ENCODE measurements at places on chromosomes 16 and 17.
A peak's percentile ranks its signal among the peaks of the same experiment; 100 is the strongest.

DNA sequence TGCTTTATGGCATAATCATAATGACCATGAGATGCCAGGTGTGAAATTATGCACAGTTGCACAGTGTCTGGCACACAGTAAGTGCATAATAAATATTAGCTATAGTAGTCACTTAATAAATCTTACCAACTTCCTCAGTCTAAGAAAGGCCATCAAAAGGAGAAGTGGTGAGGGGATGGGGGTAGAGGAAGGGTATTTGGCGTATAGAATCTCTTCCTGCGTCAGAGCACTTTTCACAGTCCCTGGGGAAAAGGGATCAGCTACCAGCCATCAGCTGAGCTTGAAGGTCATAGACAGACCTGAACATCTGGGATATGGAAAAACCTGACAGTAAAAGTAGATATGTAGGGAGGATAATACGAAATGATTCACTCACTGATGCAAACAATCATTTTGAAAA is 5.8 kb downstream of the CRHR1 start:
- DNase-seq, result no peak

GRCh38 chr17:76972046-76972641 is 103.9 kb downstream of the MGAT5B start:
- DNase-seq, result no peak

GRCh38 chr17:59361386-59361785 is 29.9 kb downstream of the YPEL2 start:
- DNase-seq, result peak; percentile 25

DNA sequence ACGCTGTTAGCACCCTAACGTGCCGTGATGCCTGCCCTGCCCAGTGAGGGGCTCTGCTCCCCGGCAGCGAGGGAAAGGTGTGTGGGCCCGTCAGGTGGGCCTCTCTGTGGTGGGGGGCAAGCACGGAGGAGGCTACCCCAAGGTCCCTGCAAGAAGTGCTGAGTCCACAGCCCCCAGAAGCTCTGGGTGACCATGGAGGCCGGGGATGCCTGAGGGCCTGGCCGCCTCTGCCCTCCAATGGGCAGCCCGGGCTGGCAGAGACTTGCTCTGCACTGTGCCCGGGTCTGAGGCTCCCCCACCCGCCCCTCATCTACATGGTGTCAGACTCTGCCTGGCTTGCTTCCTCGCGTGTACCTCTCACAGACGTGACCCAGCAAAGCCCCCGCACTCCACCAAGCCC is 12.2 kb downstream of the SLC38A10 start:
- DNase-seq, result no peak

DNA sequence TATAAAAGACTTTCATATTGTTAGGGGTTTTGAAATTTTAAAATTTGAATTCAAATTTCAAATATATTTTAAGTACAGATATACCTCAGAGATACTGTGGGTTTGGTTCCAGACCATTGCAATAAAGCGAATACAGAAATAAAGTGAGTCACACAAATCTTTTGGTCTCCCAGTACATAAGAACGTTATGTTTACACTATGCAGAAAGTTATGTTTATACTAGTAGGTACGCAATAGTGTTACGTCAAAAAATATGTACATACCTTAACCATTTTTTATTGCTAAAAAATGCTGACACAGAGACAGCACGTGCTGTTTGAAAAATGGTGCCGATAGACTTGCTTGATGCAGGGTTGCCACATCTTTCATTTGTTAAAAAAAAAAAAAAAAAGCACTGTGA is 19.7 kb downstream of the NUP88 start:
- DNase-seq, result peak; percentile 49
